ENCODE measurements at places on chromosomes 5 and 9.

DNA sequence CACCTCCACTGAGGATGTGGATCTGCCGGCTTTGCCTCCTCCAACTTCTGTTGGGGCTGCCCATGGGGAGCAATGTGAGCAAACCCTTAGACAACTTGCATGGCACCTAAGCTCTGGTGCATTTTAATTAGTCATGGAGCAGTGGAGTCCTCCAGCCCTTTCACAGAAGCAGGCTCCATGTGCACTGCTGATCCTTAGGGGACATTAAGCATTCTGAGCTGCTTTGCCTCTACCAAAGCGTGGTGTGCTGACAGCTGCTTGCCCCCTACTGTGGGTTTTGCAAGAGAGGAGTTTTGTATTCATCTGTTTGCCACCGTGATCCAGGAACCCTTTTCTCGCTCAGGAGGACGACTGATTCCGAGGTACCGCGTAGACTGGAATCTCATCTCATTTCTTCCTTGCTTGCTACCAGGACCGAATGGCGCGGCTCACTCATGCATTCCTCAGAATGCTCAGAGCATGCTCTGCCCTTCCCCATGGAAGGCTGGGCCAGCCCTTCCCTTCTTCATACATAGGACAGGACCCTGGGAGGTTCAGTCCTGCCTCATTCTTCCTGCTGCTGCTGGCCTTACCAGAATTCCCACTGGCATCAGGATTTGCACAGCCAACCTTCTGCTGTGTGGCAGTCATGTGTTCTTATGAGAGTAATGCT lies 432.5 kb downstream of the GADD45G start:
- no peak for DNase-seq

GRCh38 chr5:79105868-79106267 lies 5.7 kb upstream of the BHMT start:
- no peak for DNase-seq

DNA sequence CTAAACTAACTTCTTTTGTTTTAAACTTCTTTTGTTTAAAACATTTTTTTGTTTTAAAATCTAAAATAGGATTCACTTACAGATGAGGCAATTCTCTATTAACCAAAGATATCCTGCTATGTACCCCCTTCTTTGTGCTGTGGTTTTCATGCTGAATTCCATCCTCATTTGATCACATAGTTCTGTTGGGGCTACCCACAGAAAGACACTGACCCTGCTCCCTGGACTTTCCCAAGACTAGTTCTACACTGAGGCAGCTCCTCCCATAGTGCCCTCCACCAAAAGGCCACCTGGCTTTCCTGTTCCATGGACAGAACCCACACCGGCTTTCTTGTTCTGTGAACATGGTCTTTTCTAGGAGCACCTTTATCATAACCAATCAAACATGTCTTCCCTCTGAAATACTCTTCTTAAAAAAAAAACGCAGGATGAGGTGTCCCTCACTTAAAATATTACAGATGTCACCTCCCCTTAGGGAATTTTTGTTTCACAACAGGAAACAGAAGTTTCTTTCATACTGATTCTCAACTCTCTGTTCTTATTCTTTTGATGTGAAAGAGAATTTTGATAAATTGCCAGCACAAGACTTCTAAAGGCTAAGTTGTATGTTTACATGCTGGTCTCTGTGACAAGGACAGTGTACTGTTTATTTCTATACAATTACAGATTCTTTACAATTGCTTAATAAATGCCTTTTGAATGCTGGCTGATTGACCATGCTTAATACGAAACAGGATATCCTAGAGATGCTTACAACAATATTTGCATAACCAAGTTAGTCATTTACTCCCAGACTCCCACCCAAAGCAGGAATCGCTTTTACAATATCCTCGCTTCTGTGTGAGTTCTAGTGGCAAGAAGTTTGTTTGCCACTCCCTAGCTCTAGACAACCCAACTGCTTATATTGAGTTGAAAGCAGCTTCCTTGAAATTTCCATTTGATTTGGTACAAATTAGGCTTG lies 300.4 kb downstream of the DTWD2 start:
- no peak for DNase-seq

- no peak for DNase-seq
These were observed 223.4 kb upstream of the FAM174A start for GRCh38 chr5:100311806-100312205.

DNA sequence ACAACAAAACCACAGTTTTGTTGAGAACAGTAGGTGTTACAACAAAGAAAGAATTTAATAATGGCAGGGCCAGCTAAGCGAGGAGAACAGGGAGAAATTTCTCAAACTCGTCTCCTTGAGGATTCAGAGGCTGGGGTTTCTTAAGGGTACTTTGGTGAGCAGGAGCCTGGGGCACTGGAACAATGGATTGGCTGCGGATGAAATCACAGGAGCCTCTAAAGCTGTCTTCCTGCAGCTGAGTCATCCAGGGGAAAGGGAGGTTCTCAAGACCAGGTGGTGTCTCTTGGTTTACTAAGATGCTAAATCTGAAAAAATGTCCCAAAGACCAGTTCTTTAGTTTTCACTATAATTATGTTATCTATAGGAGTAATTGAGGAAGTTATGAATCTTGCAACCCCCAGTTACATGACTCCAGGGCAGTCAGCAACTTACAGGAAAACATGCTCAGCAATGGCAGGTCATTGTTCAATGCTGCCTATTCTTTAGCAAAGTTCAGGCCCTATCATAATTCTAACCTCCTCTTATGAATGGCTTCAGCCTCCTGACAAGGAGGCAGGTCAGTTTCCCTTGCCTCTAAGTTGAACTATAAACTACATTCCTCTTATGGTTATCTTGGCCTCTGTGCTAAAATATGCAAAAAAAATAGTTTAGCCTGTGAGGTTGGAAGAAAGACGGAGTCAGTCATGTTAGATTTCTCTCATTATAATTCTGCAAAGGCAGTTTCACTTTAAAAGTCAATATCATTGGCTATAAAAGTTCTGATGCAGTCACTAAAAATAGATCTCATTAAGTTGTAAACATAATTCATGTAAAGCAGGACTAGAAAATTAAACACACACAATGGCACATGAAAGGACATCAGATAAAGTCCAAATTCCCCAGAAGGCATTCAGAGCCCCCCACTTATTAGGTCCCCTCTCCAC lies 63.3 kb upstream of the CKS2 start:
- DNase-seq: no peak

DNA sequence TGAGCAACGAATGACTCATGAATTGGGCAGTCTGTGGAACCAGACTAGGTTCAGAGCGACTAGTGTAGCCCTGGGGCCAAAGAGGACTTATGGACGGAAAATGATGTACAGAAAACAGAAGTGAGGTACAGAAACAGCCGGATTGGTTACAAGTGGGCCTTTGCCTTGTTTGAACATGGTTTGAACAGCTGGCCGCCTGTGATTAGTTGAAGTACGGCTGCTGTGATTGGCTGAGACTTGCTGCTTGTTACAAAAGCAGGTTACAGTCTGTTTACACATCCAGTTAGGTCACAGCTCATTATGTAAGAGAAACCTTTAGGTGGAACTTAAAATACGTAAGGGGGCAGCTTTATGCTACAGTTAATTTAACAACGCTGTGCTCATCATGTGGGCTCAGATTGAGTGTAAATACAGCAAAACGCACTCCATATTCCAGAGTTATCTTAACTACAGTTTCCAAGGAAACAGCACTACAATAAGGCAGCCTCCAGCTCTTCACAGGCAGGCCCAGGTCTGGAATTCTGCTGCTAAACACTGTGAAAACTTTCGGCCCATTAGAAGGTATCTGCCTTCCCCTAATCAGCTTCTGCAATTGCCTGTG lies 6.5 kb downstream of the AMACR start:
- no peak for DNase-seq

DNA sequence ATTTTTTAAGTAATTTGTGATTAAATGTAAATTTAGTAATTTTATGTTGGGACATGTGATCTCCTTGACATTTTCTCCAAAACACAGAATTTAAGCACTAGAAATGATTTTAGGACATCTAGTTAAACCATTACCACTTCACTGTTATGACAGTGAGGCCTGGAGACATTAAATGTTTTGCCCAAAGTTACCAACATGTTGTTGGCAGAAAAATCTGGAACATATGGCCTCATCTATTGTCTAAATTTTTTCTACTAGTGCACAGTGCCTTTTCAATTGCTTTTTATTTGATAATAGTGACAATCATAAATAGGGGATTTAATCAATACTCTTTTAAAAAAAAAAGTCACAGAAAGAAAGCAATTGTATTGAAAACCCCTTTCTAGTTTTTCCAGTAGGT lies 45.6 kb downstream of the PIK3R1 start:
- DNase-seq: no peak

DNA sequence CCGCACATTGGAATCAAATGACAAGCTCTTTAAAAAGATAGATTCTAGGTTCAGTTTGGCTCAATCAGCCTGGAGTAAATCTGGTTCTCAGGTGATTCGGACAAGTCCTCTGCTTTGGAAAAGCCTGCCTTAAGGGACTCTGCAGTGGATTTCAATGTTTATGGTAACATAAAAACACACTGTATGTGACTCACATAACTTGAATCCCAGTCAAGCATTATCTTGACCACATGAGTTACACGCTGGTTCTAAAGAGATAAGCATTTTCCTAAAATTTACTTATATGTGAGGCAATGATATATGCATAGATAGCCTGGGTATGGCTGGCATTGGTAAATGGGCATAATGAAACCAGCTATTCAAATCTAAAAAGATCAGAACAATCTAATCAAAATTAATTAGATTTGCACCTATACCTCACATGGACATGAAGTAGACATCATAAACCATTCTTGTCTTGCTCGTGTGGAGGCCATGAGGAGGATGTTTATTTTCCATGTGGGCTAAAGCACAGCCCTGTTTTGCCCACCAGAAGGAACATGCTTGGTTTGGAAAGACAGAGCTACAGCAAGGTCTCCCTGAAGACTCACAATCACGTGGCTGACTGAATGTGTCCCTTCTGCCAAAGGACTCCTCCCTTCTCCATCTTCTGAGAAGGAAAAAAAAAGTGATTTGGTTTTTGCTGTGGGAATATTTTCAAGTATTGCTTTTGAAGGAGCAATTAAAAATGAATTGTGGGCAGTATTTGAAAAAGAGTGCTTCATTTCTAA lies 351.7 kb downstream of the DIRAS2 start:
- no peak for DNase-seq

GRCh38 chr5:35771300-35771699 lies 85.4 kb upstream of the IL7R start:
- DNase-seq: no peak

DNA sequence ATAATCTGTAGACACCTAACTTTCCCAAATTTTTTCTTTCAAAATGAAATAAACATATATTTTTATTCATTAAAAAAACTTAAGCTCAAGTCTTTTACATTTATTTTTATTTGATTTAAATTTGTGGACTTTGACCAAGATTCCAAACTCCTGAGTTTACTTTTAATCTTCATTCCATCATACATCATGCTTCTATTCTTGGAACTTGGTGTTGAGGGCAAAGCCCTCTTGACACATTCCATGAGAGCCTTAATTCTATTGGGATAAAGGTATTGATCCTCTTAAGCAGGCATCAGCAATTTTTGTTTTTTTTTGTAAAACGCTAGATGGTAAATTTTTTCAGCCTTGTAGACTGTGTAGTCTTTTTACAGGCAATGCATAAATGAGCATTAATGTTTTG lies 53.6 kb downstream of the FBXO4 start:
- DNase-seq: no peak

GRCh38 chr9:81264516-81264915 lies 424.8 kb downstream of the TLE1 start:
- no peak for DNase-seq

- no peak for DNase-seq
These were observed 163.6 kb downstream of the SPOCK1 start for GRCh38 chr5:137335493-137335892.
